ENCODE measurements at places on chromosomes 6 and 20.

GRCh38 chr20:5973172-5973571, 22.7 kb downstream of the MCM8 start:
- DNase-seq: no peak

- DNase-seq: no peak
Observed at GRCh38 chr6:134605034-134605433, 287.1 kb upstream of the SGK1 start.

DNA sequence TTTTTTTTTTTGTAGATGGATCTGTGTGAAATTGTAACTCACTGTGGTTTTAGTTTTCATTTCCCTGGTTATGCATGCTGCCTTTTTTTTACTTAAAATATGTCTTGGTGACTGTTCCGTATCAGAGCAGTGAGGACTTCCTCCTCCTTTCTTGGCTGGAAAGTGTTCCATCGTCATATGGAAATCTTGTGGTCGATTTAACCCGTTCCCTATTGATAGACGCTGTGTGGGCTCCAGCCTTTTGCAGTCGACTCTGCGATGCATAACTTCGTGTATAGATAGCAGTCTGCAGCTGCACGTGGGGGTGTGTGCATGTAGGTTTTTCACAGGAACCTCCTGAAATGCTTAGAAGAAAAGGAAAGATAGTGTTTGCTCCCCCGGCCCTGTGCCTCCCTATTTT, 28.1 kb upstream of the PNPLA1 start:
- no peak for DNase-seq

GRCh38 chr6:20092071-20092566, 120.2 kb downstream of the MBOAT1 start:
- no peak for DNase-seq

- DNase-seq: no peak
Observed at GRCh38 chr20:24837781-24838450, 111.2 kb upstream of the CST7 start.

GRCh38 chr6:36578431-36578830, 15.7 kb upstream of the SRSF3 start:
- no peak for DNase-seq

- no peak for DNase-seq
Observed at GRCh38 chr6:131782764-131783163, 25.1 kb upstream of the ENPP1 start.

DNA sequence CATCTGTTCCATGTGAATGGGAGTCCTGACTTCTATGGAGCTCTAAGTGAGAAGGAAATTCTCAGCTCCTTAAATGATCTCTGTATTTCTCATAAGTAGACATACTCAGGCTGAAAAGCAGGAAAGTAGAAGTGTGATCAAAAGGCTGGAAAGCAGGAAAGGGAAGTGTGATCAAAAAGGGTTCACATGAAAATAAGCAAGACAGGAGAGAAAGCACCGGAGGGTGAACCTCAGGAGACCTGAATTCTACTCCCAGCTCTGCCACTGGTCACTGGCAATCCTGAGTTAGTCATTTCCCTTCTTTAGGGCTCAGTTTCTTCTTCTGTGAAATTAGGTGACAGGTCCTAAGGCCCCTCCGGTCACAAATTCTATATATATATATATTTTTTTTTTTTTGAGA, 55.5 kb upstream of the TRERF1 start:
- no peak for DNase-seq

DNA sequence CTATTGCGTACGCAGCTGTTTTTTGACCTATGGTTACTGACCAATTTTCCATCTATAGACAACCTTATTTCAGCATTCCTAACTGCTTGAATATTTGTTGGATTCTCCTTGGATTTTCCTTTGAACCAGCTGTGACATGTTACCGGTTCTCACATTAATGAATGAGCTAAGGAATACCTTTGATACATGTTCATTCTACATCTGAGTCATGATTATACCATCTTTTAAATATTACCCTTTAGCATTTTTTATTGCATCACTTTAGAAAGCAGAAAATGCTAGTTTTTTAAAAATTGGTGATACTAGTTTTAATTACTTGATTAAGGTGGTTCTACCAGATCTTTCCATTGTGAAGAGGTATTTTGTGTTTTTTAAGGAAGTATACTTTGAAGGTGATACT, 1.9 kb upstream of the IGF2R start:
- DNase-seq: no peak

DNA sequence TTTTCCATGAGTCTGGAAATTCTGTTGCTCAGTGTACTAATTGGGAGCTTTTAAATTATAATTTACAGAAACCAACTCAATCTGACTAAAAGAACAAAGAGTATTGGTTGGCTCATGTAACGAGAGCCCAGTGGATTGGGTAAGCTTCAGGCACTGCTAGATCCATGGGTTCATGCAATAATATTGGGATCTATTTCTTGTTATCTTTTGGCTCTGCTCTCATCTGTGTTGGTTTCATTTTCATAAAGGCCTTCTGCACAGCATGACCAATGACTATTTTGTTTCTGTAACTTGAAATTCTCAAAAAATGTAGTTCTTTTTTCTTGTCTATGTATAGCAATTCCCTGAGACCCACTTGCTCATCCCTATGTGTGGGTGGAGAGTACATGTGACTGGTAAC, 12.0 kb downstream of the SLC2A10 start:
- no peak for DNase-seq

- peak; percentile 61 for DNase-seq
Observed at GRCh38 chr6:85015396-85015990, 251.1 kb upstream of the TBX18 start.

GRCh38 chr6:126396131-126396530, 56.2 kb downstream of the CENPW start:
- DNase-seq: no peak

- no peak for DNase-seq
Observed at GRCh38 chr20:20755231-20755630, 42.8 kb upstream of the RALGAPA2 start.

GRCh38 chr6:65566117-65566516, 140.9 kb downstream of the EYS start:
- no peak for DNase-seq

DNA sequence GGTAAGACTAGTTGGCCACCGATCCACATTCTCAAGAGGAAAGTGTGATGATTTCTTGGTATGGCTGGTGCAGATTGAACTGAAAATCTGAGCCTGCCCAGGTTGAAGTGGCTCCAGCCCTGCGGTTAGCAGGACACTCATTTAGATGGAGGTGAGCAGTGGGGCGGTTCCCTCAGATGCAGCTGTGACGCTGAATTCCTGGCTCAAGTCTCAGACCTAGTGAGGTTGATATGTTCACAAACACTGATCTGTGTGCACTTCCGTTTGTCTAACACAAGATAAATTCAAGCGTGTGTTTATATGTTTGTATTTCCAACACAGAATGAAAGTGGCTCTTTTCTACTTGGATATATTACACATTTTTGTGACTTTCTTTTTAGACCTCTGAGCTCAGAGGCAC, 83.4 kb upstream of the FRMD1 start:
- DNase-seq: no peak

- DNase-seq: no peak
Observed at GRCh38 chr20:25296094-25297093, 48.5 kb downstream of the PYGB start.

DNA sequence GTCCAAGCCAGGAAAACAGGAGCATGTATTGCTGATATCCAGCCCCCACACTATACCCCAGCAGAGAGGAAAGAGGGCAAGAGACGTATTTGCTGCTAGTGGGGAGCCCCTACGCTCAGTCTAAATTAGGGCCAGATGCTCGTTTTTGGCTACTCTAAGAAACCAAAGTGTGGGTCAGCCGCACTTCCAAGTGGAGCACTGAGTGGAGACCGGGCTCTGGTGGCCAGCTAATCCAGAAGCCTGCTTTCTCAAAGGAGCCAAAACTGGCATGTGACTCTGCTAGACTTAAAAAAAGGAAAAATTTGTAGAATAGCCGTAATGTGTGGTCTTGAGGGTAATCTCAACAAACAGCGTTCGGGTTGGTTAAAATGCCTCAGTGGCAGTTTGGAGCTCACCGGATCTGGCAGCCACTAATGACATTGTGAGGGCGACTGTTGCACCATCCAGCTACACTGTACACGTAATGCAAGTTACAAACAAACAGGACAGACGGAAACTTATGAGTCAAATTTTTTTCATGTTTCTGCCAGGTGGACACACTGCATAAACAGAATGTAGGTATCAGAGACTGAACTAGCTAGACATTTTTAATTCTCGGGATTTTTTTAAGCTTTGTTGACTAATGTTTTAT, 230.9 kb downstream of the FOXC1 start:
- no peak for DNase-seq

DNA sequence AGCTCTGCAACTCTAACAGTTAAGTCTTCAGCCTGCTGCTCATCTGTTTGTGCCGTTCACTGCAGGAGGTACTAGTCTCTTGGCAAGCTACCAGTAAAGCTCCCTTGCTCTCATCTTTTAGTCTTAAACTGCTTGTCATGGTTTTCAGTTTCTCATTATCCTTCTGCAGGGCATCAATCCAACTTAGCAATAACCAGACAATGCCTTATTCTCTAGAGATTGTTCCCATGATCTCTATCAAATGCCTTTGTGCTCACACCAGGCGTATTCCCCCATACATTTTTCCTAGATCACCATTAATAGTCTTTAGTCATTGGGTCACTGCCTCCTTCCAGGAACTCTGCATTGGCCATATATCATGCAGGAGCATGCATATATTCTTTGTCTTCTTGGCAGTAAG, 171.3 kb downstream of the GRM1 start:
- DNase-seq: no peak
